ENCODE measurements at places on chromosomes 6 and 20.

GRCh38 chr20:29472606-29473005 lies 1784.9 kb upstream of the DEFB115 start:
- no peak for DNase-seq

DNA sequence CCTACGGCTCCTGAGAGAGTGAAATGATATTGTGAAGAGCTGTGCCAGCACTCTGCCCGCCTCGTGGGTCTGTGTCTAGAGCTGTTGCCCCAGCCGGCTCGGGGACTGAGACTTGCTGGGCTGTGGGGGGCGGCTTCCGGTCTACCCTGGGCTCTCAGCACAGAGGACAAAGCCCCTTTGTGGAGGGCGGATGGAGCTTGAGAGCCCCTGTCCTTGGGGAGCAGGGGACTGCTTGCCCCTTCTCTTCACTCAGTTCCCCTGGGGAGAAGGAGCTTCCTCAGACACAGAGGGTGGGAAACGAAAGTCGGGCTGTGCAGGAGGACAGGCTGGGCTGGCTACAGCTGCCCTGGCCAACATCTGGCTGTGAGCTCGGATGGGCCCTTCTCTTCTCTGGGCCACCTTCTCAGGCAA lies 11.0 kb downstream of the SRC start:
- DNase-seq = no peak

DNA sequence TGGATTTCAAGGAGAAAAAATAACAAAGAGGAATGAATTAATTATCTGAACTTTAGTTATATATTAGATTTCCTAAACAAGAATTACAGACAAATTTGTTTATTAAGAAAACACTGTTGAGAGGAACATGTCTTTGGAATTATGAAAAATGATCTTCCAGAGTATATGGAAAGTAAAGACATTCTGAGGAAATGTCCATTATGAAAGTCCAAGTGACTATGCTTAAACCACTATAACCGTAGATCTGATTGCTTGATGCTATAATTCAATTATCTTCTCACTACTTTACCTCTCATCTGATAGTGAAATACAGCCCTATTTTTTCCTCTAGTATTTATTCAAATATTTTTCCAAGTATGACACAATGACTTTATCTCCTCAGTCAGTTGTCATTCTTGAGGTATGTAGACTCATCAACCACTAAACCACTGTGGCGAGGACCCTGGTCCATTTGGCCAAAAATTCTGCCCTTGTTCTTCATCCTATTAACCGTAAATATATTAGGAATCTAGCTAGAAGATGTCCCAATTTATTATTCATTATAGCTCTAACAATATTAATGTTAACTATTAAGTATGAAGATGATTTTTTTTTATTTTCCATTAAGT lies 37.3 kb upstream of the AHI1 start:
- no peak for DNase-seq

DNA sequence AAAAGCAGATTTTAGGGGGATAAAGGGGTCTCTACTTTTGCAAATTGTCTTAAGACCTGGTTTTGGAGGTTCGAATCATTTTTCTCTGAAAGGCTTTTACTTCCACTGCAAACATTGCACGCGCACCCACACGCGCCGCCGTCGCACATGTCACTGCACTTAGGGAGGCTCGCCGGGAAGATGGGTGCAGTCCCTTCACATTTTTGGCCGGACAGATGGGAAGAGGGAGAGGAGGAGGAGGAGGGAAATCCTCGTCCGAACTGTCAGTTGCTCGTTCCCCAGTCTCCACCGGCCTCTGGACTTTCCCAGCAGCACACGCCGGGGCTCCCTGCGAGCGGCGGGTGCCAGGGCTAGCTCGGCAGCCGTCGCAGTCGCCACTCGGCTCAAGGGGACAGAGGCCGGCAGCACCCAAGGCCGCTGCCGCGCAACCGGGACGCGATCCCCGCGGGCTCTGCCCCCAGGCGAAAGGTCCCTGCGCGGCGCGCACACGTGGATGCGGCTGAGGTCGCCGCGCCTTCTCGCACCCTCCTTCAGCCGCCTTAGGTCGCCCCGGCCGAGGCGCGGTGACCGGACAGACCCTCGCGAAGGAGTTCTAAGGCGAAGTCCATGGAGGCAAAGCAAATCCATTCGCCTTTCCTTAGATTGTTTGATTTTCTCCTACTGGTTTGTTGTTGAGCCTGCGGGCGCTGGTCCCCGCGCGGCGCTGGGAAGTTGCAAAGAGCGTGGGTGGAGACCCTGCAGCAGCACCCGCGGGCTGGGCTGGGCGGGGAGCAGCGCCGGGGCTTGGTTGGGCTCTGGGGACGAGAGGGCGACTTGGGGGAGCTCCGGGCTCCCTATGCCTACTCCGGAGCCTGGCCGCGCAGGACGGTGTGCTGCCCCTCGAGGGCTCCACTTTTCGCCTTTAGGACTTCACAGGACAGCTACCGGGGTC lies 1.2 kb downstream of the MYB start:
- DNase-seq = peak; percentile 63

GRCh38 chr6:15359335-15359862 lies 113.5 kb downstream of the JARID2 start:
- no peak for DNase-seq

GRCh38 chr6:26359765-26360164 lies 5.2 kb upstream of the BTN3A2 start:
- no peak for DNase-seq

DNA sequence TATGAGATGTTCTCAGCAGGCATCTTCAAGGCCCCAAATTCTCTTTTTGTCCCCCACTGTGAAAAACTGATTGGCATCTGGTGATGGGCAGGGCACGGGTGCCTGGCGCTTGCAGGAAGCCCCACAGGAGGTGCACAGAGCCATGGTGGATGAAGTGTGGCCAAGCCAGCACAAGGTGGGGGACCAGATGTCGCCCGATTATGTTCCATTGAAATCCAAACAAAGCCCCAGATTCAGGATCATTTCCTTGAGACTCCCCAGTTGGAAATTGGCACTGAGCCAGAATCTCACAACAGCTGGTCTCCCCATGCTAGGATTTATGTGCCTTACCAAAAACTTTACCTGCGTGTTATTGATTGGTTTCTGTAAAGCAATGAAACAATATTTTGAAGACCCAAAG lies 186.1 kb downstream of the ADAT2 start:
- no peak for DNase-seq

GRCh38 chr20:43554369-43554768 lies 4.5 kb upstream of the SGK2 start:
- no peak for DNase-seq

- DNase-seq = no peak
Measured at GRCh38 chr6:142280927-142281326, 20.9 kb upstream of the ADGRG6 start.

GRCh38 chr20:50187403-50188051 lies 3.1 kb upstream of the CEBPB start:
- no peak for DNase-seq

DNA sequence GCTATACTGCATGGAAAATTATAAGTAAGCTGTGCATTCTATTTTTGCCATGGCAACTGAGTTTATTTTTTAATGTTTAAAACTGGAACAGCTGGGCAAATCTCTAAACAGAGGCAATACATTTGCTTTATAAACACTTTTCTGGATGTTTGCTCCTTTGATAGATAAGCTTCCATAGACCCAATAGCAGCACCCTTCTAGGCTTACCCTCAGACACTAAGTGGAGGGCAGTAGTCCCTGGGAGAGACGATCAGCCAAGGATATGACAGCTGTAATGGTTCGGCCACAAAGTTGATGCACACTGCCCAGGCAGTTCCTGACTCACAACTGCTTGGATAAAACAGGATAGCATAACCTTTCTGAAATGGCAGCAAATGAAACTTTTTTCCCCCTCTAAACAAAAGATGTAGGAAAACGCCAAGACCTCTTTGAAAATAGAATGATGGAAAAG lies 8.5 kb upstream of the MRPS10 start:
- no peak for DNase-seq

DNA sequence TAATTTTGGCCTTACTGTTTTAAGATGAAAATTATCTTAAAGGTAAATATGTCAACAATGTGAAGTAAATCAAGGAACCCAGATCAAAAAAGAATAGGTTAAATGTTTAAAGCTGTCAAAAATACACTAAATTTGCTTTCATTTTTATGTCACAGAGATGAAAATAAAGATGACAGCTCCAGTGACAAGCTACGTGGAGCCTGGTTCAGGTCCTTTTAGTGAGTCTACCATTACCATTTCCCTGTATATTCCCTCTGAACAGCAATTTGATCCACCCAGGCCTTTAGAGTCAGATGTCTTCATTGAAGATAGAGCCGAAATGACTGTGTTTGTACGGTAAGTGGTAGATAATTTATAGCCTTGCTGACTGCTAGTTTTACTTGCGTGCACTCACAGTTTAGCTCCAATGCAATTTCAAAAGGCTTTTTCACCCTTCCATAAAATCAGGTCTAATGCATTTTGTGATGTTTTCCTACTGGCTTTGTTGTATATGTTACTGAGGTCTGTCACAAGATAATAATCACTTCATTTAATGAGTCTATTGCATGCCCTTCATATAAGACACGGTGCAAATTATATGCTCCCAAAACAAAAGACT lies 1.9 kb downstream of the HEBP2 start:
- no peak for DNase-seq

- DNase-seq = no peak
Measured at GRCh38 chr20:47024461-47024937, 129.9 kb downstream of the EYA2 start.

GRCh38 chr20:10093087-10093591 lies 58.4 kb downstream of the ANKEF1 start:
- DNase-seq = no peak

GRCh38 chr6:56601390-56601789 lies 41.3 kb downstream of the DST start:
- no peak for DNase-seq

GRCh38 chr6:90003069-90003795 lies 109.0 kb downstream of the GJA10 start:
- no peak for DNase-seq

DNA sequence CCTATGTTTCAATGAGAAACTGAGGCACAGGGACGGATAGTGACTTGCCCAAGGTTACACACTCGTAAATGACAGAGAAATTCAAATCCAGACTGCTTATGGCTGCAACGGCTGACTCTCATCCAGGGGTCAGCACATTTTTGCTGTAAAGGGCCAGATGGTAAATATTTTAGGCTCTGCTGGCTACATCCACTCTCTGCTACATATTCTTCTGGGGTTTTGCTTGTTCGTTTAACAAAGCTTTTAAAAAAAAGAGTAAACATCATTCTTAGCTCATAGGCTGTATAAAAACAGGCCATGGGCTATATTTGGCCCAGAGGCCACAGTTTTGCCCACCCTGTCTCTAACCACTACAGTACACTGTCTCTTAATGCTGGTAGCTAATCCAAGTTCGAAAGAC lies 103.4 kb downstream of the PREX1 start:
- no peak for DNase-seq

DNA sequence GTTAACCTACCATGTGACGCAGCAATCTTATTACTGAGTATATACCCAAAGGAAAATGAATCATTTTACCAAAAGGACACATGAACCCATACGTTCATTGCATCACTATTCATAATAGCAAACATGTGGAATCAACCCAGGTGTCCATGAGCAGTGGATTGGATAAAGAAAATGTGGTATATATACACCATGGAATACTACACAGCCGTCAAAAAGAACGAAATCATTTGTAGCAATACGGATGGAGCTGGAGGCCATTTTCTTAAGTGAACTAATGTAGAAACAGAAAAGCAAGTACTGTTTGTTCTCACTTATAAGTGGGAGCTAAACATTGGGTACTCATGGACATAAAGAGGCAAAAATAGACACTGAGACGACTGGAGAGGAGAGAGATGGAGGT lies 44.2 kb downstream of the TBPL1 start:
- no peak for DNase-seq

- no peak for DNase-seq
Measured at GRCh38 chr6:132282696-132283095, 118.6 kb downstream of the MOXD1 start.

DNA sequence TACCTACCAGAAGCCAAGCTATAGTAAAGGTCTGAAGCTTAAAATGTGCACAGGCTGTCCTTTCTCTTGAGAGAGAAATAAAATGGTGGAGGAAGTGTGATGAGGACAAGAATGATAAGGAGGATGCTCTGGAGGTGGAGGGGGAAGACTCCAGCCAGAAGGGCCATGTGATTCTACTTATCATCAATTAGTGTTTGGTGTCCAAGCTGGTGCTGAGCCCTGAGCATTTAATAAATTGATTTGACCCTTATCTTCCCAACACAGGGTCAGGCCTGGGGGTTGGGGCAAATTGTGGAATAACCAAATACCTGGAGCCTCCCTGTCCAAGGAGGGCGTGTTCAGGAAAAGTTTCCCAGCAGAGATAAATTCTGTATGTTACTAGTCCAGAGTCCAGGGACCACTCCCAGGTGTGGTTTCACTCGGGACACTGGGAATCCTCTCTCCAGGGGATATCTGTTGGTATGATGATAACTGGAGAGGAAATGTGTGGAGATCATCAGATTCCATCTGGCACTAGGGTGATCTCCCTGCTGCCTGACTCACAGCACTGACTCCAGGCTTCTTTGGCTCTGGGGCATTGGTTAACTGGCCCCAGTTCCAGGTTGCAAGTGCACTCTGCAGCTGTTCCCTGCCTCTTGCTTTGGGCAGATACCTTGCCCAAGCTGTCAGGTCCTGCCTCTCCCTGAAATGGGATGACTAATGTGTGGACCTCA lies 3.8 kb upstream of the MYBL2 start:
- DNase-seq = no peak

GRCh38 chr20:3922223-3922982 lies 33.2 kb downstream of the PANK2 start:
- no peak for DNase-seq

DNA sequence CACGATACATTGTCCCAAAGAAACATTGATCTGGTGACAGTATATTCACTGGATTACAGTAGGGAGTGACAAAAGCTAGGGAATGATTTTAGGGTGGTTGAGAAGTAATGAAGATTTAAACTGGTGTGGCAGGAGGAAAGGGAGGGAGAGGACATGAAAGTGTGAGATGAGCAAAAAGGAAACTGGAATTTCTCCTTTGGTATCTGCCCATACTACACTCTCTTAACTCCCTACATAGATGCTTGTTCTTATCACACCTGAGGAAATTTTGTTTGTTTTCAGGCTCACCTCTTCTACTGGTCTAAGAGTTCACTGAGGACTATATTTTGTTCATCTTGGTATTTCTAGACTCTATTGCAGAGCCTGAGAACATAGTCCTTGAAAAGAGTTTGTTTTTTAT lies 44.9 kb upstream of the CEP162 start:
- no peak for DNase-seq

DNA sequence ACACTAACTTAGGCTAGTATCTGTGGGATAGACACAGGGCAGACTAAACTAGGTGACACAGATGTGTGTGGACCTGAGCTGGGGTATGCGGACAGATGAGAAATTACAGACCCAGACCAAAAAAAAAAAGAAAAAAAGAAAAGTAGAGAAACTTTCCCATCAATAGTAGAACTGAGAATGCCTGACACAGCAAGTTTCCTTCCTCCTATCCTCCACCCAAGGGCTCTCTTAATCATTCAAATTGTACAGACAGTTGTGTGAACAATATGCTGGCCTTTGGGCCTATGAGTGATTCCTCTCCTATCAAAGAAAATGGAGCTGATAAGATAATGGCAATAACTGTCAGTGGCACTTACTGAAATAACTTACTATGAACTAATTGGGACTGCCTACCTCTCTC lies 226.7 kb upstream of the PRDM1 start:
- no peak for DNase-seq

All from stimulated activated CD4-positive, alpha-beta T cell treated with anti-CD3 and anti-CD28 coated beads, Interleukin-15, amount 100 ng/mL, for 24 hours (primary cell).